ENCODE measurements at places on chromosomes 3 and 15. TPM values are rescaled to one million over a fixed set of nuclear protein-coding genes. Genes with fewer than 3 reads are reported as not detected.

GRCh38 chr15:48577469-48577868 lies 68.0 kb downstream of the FBN1 start:
- DNase-seq: no peak

DNA sequence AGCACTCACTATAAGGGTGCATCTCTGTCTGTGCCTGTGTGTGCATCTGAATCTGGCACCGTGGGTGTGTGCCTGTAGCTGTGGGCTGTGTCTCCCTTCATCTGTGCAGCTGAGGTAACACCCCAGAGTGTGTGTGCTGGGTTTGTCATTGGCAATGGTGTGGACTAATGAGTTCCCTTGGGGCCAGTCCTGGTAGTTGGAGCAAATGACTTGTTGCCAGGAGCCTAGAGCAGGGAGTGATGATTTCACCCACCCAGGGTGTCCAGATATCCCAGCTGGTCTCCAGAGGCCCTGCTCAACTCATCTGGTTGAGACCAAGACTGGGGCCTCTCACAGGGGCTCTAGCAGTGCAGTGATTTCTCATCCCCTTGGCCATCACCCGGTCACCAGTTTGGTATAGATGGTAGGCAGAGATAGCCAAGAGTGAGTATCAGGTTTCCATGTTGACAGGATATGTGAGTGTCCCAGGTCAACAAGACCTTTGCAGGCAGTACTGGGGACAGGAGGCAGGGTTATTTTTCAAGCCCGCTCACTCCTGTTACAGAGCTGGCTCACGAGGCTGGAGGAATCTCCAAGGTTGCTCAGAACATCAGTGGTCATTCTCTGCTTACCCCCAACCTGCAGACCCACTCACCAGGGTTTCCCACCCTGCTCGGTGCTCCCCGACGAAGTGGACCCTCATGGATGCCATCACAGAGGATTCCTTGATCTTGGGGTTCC lies 4.1 kb upstream of the HDAC11 start:
- peak; percentile 31 for DNase-seq

DNA sequence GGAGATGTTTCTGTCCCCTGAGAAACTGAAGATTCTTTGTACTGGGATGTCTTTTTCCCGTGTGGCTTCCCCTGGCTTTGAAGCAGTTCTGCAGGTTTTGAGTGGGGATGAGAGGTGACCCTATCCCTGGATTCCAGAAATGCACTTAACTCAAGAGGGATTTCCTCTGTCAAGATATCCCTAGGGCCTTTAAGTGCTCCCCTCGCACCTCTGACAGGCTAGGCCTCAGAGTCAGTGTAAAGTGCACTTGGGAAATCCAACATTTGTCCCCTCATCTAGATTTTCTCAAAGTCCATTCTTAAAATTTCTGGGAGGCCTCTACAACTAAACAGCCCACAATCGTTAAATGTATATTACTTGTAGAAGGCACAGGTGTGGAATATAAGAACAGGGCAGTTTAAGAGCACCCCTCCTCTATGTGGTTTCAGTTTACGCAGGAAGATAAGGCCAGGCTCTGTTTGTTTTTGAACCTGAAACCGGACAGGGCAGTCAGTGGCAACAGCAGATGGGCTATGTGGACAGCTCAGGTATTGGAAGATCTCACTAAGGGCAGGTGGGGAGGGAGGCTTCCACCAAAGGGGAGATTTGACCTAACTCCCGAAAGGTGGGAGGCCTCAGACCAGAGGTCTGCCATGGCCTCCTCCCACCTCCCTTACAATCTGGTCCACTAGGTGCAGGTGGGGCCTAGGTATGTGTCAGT lies 4.8 kb downstream of the C3orf52 start:
- no peak for DNase-seq

GRCh38 chr3:25049304-25049703 lies 378.8 kb upstream of the RARB start:
- no peak for DNase-seq

GRCh38 chr3:168859143-168859542 lies 763.4 kb upstream of the GOLIM4 start:
- DNase-seq: no peak

DNA sequence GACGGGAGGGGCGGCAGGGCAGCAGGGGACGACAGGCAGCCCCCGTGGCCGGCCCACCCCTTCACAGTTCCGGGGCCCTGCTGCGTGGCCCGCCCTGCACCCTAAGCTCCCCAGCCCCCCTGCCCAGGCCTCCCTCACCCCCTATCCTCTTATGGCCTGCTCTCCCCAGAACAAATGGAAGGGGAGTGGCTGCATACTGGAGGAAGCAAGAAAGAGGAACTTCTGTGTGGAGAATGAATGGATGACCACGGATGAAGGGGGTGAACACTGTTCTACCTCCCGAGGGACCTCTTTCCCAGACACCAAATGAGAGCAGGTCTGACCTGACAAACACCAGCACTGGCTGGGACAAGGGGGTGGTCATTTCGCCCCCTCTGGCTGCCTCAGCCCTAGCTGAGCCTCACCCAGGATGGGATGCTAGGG lies 25.0 kb downstream of the SEC61A1 start:
- no peak for DNase-seq

- no peak for DNase-seq
Observed at GRCh38 chr3:88996691-88997090, 110.7 kb upstream of the EPHA3 start.

DNA sequence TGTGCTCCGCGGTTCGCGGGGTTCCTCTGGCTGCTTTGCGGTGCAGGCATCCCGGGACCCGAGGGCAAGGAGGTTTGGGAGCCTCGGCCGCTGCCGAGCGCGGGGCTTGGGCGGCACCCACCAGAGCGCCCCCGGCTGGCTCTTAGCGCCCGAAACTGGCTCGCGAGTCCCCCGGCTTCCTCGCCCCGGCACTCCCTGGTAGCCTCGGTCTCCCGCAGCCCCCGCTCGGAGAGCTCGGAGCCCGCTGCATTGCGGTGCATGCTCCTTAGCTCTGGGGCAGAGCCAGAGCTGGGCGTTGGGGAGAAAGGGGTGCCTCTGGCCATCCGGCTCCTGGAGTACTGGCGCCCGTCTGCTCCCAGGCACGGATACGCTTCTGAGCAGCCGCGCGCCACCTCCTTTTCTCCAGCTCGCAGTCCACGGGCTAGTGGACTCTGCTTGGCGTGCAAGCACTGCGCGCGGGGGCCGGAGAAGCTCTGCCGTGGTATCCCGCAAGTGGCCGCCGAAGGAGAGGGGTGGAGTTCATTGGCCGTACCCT lies 753 bp downstream of the EPHB1 start:
- no peak for DNase-seq

- DNase-seq: no peak
Observed at GRCh38 chr3:39185959-39186691, 6.3 kb downstream of the XIRP1 start.

DNA sequence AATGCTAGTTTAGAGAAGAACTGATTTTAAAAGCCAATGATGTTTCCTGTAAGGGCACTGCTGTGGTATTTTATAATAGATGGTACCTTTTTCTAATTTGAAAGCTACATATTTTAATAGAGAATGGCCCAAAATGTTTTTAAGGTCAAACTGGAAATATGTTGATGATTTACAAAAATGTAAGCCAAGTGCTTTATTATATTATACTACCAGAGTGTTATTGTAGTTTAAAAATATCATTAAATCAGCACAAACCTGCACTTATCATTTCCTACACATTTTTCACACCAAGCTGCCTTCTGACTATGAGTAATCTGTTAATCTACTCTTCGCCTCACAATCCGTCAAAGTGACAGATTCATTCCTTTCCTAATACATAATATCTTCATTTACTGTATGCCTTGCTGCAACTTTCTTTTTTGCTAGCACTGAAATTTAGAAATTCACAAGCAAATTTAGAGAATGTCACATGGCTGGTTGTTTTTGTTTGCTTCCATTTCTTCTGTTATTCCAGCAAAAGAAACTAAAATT lies 126.4 kb upstream of the FAM3D start:
- DNase-seq: no peak

SCG3 gene
- 0.40 TPM for total RNA-seq

SLC28A2 gene
- total RNA-seq: 62.6 TPM

CHRNA5 gene
- total RNA-seq: 1.2 TPM

MAGEL2 gene
- total RNA-seq: not detected

MESP2 gene
- not detected for total RNA-seq

FES gene
- 4.7 TPM for total RNA-seq

ZMAT3 gene
- 11.7 TPM for total RNA-seq

GRM2 gene
- 0.57 TPM for total RNA-seq
